ENCODE measurements at places on chromosomes 7 and 10.
A peak's percentile ranks its signal among the peaks of the same experiment; 100 is the strongest.

DNA sequence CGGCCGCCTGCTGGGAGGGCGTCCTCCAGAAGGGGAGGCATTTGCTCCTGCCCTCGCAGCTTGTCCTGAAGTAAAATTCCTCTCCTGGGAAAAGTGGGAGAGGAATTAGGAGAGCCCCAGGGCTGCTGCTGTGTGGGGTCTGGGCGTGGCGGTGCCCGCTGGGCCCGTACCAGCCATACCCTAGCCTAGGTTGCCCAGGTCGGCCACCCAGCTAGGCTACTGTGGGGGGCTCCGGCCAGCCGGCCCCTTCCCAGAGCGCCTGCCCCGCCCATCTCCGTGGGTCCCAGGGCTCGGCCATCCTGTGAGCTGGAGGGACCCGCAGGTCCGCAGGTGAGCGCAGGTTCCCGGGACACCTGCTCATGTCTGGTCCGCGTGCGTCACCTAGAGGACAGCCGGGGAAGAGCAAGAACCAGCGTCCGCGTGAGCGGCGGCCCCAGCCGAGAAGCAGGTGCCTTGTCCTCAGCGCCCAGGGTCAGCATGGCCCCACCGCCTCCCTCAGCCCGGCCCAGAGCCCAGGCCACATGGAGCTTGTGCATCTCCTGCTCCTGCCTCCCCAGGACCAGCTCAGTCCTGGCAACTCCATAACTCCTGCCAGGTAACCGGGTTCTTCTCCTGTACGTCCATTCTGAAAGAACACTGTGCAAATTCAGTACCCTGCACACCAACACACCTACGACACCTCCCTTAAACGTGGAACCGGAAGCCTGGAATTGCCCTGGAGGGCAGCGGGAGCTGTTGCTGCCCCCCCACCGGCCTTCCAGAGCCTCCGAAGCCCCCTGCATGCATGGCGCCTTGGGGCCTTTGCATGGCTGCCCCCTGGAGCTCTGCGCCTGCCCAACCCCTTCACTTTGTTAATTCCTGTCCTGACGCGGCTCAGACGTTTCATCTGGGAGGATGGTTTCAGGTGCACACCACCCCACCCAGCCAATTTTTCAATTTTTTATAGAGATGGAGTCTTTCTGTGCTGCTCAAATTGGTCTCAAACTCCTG lies 22.8 kb upstream of the FOXL3 start:
- H3K27ac ChIP-seq: no peak overlapping the region
- no peaks in the 10 kb centered on the region for H3K27me3 ChIP-seq
- DNase-seq: no peak

DNA sequence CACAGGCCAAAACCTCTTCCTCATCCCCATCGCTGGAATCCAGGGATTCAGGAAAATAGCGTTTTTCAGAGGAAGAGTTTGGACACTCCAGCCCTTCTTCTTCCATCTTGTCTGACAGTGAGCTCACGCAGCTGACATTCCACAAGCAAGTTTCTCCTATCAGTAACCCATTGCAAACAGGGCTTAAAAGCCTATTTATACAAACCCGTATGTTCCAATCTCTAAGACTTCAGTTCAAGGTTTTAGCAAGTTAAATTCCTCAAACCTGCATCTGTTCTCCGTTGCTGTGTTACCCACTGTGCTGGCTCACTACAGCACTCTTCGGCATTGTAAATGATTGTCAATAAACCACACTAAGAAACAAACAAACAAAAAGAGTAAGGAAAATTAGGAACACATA lies 373 bp downstream of the DHX32 start:
- H3K27me3 ChIP-seq: no peaks in the 10 kb centered on the region
- no peak overlapping the region for H3K4me3 ChIP-seq
- no peak for DNase-seq
- H3K36me3 ChIP-seq: peaks cover 14% of the 10 kb centered on the region

DNA sequence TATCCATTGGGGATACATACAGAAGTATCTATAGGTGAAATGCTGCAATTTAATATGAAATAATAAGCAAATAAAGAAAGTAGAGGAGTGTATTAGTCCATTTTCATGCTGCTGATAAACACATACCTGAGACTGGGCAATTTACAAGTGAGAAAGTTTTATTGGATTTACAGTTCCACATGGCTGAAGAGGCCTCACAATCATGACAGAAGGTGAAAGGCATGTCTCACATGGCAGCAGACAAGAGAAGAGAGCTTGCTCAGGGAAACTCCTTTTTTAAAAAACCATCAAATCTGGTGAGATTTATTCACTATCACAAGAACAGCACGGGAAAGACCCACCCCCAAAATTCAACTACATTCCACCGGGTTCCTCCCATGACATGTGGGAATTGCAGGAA lies 82.8 kb upstream of the TRIM24 start:
- no peaks in the 10 kb centered on the region for H3K4me1 ChIP-seq
- no peaks in the 10 kb centered on the region for H3K36me3 ChIP-seq
- H3K4me3 ChIP-seq: no peak overlapping the region
- H3K27me3 ChIP-seq: no peaks in the 10 kb centered on the region
- no peak overlapping the region for H3K27ac ChIP-seq

DNA sequence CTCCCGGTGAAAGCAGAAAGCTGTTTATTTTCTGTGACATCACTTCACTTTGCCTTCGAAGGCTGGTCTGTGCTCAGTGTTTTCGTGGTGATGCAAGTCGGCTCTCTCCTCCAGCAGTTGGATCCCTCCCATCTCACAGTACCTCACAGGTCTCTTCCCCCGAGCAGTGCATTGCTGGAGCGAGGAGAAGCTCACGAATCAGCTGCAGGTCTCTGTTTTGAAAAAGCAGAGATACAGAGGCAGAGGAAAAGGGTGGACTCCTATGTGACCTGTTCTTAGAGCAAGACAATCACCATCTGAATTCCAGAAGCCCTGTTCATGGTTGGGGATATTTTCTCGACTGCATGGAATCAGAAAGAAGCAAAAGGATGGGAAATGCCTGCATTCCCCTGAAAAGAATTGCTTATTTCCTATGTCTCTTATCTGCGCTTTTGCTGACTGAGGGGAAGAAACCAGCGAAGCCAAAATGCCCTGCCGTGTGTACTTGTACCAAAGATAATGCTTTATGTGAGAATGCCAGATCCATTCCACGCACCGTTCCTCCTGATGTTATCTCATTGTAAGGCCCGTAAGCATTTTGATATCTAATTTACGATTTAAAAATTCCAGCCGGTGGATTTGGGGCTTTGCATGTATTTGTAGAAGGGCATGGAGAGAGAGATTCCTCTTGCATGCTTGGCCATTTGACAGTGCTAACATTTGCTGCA lies at the start of gene LGI1:
TSS of gene LGI1 (plus strand) at position 136 of the 707 bp plus-strand sequence. CDS start at position 345, 209 bp downstream.
- H3K36me3 ChIP-seq: no peaks in the 10 kb centered on the region
- DNase-seq: peak; percentile 33
- H3K4me3 ChIP-seq: 0 out of 2 replicates have a peak within 1 kb of the TSS, but pooled peaks have one; percentile 7
- H3K27me3 ChIP-seq: peaks cover 53% of the 10 kb centered on the region
- H3K4me1 ChIP-seq: no peaks in the 10 kb centered on the region
- H3K27ac ChIP-seq: no peak within 1 kb of the TSS

GRCh38 chr10:99689461-99689860 lies 30.2 kb downstream of the ENTPD7 start:
- H3K36me3 ChIP-seq: peaks cover 64% of the 10 kb centered on the region
- no peak overlapping the region for H3K4me3 ChIP-seq
- H3K27ac ChIP-seq: no peak overlapping the region
- H3K4me1 ChIP-seq: peaks cover 52% of the 10 kb centered on the region

- no peak overlapping the region for H3K4me3 ChIP-seq
- DNase-seq: peak; percentile 28
- no peaks in the 10 kb centered on the region for H3K36me3 ChIP-seq
- H3K27me3 ChIP-seq: no peaks in the 10 kb centered on the region
- no peak overlapping the region for H3K27ac ChIP-seq
These were observed 795.3 kb upstream of the CELF2 start for GRCh38 chr10:10222304-10222841.

DNA sequence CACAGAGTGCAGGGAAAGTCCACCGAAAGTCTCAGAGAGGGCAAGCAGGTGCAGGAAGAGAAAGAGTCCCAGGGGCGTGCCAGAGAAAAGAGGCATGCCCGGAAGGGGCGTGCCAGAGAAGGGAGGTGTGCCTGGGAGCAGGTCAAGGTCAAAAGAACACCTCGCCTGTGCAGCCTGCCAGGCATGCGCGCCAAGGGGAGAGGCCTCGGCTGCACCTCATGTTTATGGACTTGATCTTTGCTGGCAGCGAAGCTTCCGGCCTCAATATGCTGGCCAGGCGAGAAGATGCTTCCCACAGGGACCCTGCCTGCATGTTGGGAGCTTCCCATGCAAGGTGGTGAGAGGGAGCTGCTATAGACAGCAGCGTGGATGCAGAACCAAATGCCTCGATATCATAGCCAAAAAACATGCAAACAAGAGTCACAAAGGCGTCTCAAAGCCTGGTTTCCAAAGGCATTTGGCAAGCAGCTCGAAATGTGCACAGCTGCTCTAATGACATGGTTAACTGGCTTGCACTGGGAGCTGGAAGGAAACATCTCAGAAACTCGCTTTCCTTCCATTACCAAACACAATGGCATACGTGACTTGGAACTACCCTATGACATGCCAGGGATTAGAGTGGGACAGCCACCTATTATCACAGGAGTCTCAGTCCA lies 192.5 kb upstream of the PPP2R2D start:
- no peaks in the 10 kb centered on the region for H3K27me3 ChIP-seq
- H3K36me3 ChIP-seq: no peaks in the 10 kb centered on the region
- no peak overlapping the region for H3K4me3 ChIP-seq
- DNase-seq: no peak
- no peaks in the 10 kb centered on the region for H3K4me1 ChIP-seq

GRCh38 chr7:38427279-38427955 lies 154.0 kb upstream of the TARP start:
- H3K36me3 ChIP-seq: no peaks in the 10 kb centered on the region
- no peak overlapping the region for H3K4me3 ChIP-seq
- DNase-seq: no peak
- no peaks in the 10 kb centered on the region for H3K27me3 ChIP-seq

DNA sequence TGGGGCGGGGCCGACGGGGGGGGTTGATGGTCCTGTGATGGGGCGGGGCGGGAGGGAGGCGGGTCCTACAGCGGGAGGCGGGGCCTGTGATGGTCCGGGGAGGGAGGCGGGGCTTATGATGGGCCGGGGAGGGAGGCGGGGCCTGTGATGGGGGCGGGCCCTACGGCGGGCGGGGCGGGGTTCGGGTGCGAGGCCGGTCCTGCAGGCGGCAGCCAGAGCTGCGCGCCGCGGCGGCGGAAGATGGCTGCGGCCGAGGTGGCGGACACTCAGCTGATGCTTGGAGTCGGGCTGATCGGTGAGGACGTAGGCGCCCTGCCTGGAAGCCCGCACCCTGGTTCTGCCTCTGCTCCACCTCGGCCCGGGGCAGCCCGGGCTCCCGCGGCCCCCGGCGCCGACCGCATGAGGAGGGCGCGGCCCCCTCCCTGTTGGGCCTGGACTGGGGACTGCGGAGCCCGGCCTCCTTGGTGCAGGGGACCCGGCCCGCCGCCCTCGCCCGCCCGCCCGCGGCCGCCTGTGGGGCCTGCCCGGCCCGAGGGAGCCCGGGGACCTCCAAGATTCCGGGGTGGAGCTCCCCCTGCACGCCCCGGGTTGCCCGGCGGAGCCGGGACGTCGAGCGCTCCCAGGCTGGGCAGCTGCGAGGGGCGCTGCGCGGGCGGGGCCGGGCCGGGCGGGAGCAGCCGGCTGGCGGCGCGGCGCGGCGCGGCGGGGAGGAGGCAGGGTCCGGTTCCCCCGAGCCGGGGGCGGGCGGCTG lies at the start of gene DENND10:
TSS of gene DENND10 (plus strand) at position 211 of the 751 bp plus-strand sequence. CDS start at position 241, 30 bp downstream.
- peaks cover 9% of the 10 kb centered on the region for H3K36me3 ChIP-seq
- DNase-seq: peak; percentile 93
- peak within 1 kb of the TSS; percentile 85 for H3K4me3 ChIP-seq
- peaks cover 23% of the 10 kb centered on the region for H3K4me1 ChIP-seq
- no peaks in the 10 kb centered on the region for H3K27me3 ChIP-seq

DNA sequence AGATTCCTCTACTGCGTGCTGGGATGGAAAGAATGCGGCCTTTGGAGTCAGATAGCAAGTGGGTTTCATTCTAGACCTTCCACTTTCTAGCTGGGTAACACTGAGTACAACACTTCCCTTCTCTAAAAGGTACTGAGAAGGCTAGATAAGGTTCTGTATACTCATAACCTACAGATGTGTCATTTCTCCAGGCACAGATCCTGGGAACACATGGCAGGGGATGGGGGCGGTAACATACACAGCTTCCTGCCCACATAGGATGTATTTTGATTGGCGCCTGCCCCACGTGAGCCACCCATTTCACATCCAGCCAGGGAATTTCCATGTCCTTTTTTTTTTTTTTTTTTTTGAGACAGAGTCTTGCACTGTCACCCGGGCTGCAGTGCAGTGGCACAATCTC lies 31.8 kb downstream of the KLRG2 start:
- H3K4me1 ChIP-seq: peaks cover 6% of the 10 kb centered on the region
- H3K27ac ChIP-seq: no peak overlapping the region
- no peaks in the 10 kb centered on the region for H3K27me3 ChIP-seq
- DNase-seq: peak; percentile 47
- H3K4me3 ChIP-seq: no peak overlapping the region
- H3K36me3 ChIP-seq: no peaks in the 10 kb centered on the region

DNA sequence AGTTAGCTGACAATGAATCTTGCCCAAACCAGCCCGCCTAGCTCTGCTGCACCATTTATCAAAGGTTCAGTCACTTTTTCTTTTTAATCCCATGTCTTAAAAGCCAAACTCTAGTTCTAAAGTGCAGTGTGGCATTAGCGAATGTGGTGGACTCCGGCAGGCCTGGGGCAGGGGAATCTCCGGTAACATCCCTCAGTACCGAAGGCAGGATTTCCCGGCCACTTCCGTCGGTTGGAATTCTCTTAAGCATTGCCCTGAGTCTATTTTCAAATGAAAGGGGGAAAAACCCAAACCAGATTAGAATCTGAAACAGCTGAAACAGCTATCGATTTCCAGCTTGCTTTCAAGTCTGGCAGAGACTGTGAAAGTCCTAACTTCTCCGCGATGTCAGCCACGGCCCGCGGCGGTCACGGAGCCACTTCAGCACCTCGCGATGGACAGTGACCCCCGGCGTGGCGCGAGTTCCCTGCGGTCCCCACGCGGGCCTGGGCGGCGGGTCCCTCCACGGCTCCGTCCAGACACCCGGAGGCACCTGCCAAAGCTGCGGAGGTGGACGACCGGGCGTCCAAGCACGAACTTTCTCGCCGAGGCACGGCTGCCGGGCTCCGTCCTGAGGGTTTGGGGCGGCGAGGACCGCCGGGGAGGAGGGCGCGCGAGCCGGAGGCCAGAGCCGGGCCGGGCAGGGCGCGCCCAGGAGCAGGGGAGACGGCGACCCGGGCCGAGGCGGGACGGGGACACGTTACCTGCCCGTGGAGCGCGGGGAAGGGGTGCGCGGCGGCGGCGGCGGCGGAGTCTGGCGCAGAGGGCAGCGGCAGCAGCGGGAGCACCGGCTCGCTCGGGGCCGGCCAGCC lies 745 bp downstream of the TCERG1L start:
- peaks cover 14% of the 10 kb centered on the region for H3K27me3 ChIP-seq
- H3K4me1 ChIP-seq: no peaks in the 10 kb centered on the region
- no peak for DNase-seq
- H3K36me3 ChIP-seq: no peaks in the 10 kb centered on the region
- no peak overlapping the region for H3K27ac ChIP-seq

DNA sequence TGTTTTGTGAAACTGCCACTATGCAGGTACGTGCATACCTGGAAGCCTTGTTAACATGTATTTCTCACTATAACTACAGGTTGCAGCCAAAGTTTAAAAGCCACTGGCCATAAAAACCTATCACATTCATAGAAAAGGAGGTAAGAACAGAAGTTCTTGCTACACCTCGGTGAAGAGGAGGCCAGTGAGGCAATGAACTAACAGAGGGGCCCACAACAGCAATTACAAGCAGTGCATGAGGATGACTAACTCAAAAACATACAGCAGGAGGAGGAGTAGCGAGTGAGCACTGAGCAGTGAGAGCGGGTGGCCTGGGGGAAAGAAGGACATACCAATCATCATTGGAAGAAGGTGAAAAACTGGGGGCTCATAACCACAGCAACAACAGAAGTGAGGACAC lies 51.6 kb downstream of the NUDCD3 start:
- no peaks in the 10 kb centered on the region for H3K27me3 ChIP-seq
- peaks cover 9% of the 10 kb centered on the region for H3K4me1 ChIP-seq
- peak; percentile 20 for DNase-seq
- no peak overlapping the region for H3K4me3 ChIP-seq
- no peak overlapping the region for H3K27ac ChIP-seq
